PC-9 (cell line): ENCODE measurements at places on chromosomes 16 and 17.

DNA sequence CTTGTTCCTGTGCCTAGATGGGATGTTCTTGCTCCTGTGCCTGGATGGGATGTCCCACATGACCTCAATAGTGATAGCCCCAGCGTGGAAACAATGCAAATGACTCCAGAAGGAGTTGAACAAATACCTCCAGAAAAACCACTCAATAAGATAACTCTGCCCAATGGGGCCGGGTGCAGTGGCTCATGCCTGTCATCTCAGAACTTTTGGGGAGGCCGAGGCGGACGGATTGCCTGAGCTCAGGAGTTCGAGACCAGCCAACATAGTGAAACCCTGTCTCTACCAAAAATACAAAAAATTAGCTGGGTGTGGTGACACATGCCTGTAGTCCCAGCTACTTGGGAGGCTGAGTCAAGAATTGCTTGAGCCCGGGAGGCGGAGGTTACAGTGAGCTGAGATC is 15.2 kb upstream of the LITAF start:
- DNase-seq = no peak

DNA sequence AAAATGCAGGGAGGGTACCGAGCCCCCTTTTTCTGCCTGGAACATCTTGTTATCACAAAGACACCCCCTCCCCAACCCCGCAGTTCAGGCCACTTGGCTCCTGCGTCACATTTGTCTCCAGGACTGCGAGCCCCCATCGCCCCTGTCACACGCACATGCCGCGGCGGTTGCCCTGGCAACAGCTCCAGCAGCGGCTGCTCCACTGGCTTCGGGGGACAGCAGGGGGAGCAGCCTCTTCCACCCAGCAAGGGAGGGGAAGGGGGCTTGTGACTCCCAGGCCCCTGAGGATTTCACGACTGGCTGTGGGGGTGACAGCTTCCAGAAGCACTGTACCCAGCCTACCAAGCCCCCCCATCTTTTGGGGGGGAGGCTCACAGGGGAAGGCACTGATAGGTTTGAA is 2.6 kb downstream of the BAIAP3 start:
- DNase-seq = no peak

DNA sequence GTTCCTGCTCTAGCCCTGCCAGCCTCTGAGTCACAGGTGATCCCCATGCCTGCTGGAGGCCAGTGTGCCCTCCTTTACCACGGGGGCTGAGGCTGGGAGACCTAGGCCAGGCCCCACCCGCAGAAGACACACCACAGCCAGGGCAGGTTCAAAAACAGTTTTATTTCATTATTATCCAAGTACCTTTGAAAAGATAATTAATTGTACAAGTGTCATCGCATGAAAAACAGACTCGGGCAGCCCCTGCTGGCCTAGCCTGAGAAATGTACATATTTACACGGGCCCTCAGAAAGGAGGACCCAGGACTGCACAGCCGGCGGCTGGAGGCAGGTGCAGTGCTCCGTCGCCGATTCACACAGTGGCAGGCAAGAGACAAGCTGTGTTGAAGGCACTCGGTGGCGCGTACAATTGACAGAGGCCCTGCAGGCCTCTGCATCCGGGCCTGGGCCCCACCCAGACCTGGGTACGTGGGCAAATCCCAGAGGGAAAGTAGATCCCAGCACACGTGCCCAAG is 4.4 kb downstream of the PDIA2 start:
- DNase-seq = no peak

DNA sequence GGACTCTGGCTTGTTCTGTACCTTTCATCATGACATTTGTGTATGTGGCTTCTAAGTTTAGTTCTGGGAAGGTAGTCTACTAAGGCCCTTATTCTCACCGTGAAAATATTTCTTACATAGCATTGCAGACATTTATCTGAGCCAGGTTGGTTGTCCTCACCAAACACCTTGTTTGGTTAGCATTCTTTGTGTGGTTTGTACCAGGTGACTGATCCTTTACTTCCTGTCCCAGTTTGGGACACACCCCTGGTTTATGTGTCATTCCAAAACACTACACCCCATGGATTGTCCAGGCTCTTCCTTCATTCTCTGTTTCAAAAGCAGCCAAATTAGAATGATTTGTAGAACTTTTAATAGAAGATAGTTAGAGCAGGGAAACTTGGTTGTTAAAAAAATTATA is 23.2 kb upstream of the DUSP14 start:
- DNase-seq = peak; percentile 91

- no peak for DNase-seq
Measured at GRCh38 chr16:86531641-86532525, 21.6 kb downstream of the FOXF1 start.

GRCh38 chr16:15052747-15053476 is 3.0 kb downstream of the NTAN1 start:
- no peak for DNase-seq

DNA sequence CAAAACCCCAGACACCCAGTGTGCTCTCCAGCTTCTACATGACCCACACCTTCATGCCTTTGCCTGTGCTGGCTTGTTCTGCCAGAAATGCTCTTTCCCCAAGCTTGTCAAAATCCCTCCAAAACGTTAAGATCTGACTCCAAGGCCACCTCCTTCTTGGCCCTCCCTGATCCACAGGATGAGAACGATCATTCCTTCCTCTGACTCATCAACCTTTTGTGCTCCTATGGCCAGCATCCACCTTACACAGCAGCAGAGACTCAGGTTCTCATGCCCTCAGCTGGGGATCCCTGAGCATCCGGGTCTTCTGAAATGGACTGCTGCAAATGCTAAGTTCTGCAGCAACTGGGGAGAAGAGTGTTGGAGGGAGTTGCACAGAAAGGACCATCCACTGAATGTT is 2.9 kb downstream of the ZBTB4 start:
- peak; percentile 58 for DNase-seq

DNA sequence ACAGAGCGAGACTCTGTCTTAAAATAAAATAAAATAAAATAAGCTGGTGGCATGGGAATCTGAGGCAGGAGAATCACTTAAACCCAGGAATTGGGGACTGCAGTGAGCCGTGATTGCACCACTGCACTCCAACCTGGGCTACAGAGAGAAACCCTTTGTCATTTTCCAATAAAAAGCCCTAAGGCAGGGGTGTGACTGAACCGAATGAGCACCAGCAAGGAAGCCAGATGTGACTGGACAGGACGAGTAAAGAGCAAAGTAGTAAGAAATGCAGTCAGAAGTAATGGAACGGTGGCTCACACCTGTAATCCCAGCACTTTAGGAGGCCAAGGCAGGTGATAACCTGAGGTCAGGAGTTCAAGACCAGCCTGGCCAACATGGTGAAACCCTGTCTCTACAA is 3.8 kb upstream of the RPL23 start:
- no peak for DNase-seq

GRCh38 chr17:77049440-77049839 is 91.3 kb upstream of the SEC14L1 start:
- DNase-seq = no peak

GRCh38 chr17:1181753-1182137 is 2.0 kb upstream of the ABR start:
- no peak for DNase-seq

DNA sequence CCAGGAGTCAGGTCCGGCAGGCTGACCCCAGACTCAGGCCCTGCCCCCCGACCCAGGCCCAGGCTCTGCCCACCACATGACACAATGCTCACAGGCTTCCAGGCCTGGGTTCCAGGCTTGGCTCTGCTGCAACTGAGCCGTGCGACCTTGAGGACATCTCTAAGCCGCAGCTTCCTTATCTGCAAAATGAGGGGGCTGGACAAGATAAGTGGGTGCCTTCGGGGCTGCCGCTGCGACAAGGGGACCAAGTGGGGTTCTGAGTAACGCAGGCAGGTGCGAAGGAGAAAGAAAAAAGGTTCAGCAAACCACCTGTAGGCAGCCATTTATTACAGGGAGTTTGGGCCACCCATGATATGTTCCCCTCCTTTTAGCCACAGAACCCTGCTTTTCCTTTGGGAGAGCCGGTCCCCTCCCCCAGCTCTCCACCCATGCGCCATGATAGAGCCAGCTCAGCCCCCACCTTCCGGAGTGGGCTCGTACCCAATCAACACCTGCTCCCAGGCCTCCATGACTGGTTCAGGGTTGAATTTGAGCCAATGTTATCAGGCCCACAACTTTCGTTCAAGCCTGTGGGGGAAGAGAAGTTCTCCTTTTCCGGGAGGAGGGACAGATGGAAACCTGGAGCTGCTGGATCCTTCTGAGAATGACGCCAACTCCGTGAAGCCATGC is 38.2 kb downstream of the RTN4RL1 start:
- no peak for DNase-seq

- DNase-seq = peak; percentile 37
Measured at GRCh38 chr17:44820631-44821212, 9.4 kb downstream of the GJC1 start.

- no peak for DNase-seq
Measured at GRCh38 chr16:49788572-49788971, 67.3 kb downstream of the ZNF423 start.

DNA sequence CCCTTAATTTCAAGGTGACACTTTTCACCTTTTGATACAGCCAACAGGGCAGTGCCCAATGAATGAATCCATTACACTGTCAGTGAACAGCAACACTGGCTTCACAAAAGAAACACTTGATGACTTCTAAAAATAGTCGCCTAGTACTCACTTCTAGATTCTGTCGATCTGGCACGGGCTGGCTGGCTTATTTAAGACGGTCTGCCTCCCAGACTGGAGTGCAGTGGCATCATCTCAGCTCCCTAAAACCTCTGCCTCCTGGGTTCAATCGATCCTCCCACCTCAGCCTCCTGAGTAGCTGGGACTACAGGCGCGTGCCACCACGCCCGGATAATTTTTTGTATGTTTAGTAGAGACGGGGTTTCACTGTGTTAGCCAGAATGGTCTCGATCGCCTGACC is 1.9 kb downstream of the NDUFAB1 start:
- DNase-seq = no peak

GRCh38 chr17:34474706-34475105 is 104.7 kb upstream of the TMEM132E start:
- DNase-seq = no peak

DNA sequence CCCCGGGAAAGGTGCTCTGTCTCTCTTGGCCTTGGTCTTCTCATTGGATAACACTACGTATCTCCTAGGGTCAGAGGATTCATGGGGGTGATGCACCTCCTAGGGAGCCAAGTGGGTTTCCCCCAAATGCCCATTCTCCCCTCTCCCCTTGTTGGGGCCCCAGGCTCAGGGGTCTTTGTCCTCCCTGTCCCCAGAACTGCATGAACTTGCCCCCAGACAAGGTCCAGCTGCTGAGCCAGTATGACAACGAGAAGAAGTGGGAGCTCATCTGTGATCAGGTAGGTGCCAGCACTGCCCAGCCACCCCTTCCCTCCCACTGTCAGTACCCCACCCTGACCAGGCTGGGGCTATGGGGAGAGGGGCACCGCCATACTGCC is 8.7 kb downstream of the FMNL1 start:
- DNase-seq = no peak

GRCh38 chr17:70604854-70605253 is 435.5 kb downstream of the KCNJ2 start:
- DNase-seq = no peak

GRCh38 chr16:426906-427249 is 1.4 kb downstream of the RAB11FIP3 start:
- DNase-seq = no peak

DNA sequence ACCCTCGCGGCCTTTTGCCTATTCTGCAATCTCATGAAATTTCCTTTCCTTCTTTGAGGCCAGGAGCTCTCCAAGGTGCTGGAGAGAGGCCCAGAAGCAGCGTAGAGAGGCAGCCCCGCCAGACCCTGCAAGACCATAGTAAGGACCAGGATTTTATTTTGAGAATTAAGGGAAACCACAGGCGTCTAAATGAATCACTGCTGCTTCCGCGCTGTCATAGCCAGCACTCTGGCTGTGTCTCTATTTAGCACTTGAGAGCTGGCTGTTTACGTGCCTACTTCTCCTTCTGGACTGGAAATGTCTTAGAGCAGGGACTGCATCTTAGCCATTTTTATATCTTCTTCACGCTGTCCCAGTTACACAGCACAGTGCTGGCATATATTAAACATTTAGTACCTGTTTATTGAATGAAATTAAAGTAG is 37.6 kb upstream of the PIRT start:
- peak; percentile 4 for DNase-seq

GRCh38 chr17:1515640-1516387 is 598 bp downstream of the INPP5K start:
- peak; percentile 72 for DNase-seq

GRCh38 chr17:70878879-70879278 is 709.5 kb downstream of the KCNJ2 start:
- no peak for DNase-seq

- no peak for DNase-seq
Measured at GRCh38 chr17:70603226-70603625, 433.9 kb downstream of the KCNJ2 start.

GRCh38 chr16:12245088-12245920 is 268.8 kb downstream of the SNX29 start:
- DNase-seq = no peak

- DNase-seq = no peak
Measured at GRCh38 chr16:76222087-76222486, 55.1 kb upstream of the CNTNAP4 start.

GRCh38 chr16:81316176-81316496 is 1.4 kb downstream of the GAN start:
- no peak for DNase-seq

GRCh38 chr16:68086860-68087268 is 1.7 kb downstream of the NFATC3 start:
- no peak for DNase-seq

GRCh38 chr17:17253406-17253805 is 16.4 kb upstream of the FLCN start:
- DNase-seq = no peak

DNA sequence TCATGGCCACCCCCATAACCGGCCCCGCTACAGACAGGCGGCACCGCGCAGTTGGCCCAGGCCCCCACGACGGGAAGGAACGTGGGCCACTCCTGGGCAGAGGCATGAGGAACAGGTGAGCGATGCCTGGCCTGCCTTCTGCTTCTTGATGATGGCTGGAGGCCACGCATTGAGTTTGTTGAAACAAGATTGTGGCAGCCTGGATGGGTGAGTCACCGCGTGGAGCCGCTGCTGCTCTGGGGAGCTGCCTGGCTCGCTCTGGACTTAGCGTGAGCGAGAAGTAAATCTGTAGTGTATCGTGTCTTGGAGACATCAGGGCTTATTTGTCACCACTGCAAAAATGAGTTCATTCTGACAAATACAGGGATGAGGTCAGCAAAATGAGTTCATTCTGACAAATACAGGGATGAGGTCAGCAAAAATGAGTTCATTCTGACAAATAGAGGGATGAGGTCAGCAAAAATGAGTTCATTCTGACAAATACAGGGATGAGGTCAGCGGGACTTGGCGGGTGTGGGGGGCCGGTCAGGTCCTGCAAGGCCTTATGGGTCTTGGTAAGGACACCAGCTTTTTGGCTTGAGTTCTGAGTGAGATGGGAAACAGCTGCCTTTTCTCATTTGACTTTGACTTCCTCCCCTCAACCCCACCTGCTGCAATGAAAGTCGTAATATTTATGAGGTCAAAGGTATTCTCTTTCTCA is 93.0 kb downstream of the SEC14L1 start:
- peak; percentile 49 for DNase-seq

DNA sequence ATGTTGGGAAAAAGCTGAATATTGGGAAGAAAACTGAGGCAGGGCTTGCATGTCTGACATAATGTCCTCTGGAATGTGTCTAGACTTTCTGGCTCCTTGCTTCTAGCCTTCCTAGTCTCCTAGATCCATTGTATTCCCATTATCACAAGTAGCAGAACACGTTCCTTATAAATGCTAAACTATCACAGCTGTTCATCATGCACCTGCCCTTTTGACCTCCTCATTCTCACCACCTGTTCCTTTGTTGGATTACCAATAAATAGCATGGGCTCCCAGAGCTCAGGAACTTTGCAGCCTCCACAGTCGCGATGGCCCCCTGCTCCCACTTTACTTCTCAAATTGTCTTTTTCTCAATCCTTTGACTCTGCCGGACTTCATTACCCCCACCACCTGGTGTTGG is 49.7 kb downstream of the ACSM1 start:
- DNase-seq = no peak

- no peak for DNase-seq
Measured at GRCh38 chr17:40454613-40454995, 11.4 kb downstream of the IGFBP4 start.
